Stimulated activated CD4-positive, alpha-beta T cell treated with anti-CD3 and anti-CD28 coated beads, TNF-alpha, amount 100 ng/mL, for 1 hour (primary cell): ENCODE measurements at places on chromosomes 7 and 10.

DNA sequence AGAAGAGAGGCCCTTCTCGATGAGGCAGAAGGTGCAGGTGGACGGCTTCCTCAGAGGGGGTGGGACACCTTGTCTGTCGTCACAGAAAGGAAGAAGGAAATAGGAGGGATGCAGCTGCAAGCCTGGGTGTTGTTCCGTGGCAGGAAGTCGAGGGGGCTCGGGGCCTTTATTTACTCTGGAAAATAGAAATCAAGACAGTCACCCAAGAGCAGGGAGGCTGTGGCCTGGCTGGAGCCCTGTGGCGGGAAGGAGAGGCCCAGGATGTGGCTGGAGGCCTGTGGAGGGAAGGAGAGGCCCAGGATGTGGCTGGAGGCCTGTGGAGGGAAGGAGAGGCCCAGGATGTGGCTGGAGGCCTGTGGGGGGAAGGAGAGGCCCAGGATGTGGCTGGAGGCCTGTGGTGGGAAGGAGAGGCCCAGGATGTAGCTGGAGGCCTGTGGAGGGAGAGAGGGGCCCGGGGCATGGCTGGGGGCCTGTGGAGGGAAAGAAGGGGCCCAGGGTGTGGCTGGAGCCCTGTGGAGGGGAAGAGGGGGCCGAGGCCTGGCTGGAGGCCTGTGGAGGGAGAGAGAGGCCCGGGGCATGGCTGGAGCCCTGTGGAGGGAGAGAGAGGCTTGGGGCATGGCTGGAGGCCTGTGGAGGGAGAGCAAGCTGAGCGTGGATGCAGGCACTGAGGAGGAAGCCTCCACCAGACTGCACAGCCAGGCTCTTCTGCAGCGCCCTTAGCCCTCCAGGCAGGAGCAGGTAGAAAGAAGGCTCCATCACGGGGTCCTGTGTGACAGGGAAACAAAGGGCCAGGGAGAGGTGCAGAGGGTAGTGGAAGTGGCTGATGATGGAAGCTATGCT lies 97.3 kb upstream of the SFMBT2 start:
- no peak for DNase-seq

- DNase-seq: no peak
These were observed 1.6 kb downstream of the PHTF2 start for GRCh38 chr7:77800158-77800557.

DNA sequence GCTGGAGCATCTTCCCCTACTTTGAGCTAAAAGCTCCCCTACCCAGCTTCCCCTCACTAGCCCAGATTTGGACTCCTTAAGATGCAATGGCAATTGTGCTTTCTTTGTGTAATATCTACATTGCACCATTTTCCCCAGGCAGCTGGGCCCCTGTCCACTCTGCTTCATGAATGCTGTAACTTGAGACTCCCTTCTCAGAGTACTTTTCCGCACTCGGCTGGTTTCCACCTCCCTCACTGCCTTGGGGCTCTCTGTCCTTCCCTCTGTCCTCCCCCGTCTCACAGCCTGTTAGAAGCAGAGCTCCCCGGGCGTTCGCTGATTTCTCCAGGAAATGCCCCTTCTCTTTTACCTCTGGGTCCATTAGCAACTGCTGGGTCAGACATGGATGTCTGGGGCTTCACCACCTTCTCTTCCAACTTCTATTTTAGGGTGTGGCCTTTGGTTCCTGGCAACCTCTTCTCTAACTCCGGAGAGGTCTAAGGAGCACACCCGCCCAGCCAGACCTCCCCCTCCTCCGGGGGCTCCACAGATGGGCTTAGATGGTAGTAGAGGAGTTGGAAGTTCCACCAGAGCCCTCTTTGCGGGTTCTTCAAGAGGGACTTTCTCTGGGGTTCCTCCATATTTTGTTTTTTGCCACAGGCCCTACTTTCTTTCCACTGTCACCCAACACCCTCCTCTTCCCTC lies 2.9 kb upstream of the TMEM72 start:
- no peak for DNase-seq

- DNase-seq: no peak
These were observed 7.8 kb upstream of the RBM28 start for GRCh38 chr7:128351296-128352152.

- no peak for DNase-seq
These were observed 42.4 kb upstream of the STK17A start for GRCh38 chr7:43540471-43540870.

GRCh38 chr7:113015034-113015645 lies 71.5 kb downstream of the GPR85 start:
- no peak for DNase-seq

- DNase-seq: no peak
These were observed 29.5 kb upstream of the AKAP9 start for GRCh38 chr7:91911121-91911520.

DNA sequence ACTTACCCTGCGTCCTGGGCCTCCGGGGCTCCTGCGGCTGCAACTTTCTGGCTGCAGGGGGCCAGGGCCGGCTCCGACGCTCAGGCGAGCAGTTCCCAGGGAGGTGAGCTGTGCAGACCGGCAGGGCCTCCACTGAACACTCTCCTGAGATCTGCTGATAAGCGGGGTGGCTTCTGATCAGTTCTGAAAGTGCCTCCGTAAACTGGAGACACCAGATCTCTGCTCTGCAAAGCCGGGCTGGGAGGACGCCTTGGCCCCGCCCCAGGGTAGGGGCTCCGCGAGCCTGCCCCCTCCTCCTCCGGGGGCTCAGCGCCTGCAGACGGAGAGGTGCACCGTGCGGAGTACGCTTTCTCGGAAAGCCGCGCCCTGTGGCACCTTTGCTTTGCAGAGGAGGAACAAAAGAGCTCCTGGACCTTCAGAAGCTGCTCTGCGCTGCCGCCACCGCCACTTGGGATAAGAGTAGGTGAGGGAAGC lies 141.3 kb upstream of the VKORC1L1 start:
- DNase-seq: no peak

GRCh38 chr7:141915565-141915964 lies 634 bp upstream of the OR9A4 start:
- DNase-seq: no peak

DNA sequence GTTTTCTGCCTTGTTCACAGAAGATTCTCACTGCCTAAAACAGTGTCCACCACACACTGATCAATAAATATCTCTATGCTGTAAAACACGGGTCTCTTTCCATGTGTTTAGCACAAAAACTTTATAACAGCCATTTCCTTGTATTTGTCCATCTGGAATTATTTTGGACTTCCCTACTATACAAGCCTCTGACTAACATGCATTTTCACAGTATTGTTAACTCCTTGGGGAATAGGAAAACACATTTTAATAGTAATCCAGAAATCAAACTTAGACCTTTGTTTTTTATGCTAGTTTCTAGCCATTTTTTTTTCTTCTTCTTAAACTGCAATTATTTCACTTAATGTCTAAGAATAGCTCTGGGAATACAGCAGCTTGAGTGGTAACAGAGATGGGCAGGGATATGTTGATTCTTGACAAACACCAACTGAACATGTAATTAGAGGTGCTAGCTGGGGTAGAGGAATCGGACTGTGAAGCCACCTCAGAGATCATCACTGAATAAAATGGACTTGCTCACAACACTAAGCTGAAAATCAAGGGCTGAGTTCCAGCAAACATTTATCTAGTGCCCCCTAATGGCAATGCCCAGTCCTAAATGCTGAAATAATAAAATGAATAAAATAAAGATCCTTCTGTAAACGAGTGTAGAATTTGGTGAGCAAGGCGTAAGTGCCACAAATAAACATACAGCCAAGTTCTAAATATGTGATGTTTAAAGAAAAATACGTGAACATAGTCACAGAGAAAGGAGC lies 593.1 kb downstream of the SORCS1 start:
- DNase-seq: no peak

DNA sequence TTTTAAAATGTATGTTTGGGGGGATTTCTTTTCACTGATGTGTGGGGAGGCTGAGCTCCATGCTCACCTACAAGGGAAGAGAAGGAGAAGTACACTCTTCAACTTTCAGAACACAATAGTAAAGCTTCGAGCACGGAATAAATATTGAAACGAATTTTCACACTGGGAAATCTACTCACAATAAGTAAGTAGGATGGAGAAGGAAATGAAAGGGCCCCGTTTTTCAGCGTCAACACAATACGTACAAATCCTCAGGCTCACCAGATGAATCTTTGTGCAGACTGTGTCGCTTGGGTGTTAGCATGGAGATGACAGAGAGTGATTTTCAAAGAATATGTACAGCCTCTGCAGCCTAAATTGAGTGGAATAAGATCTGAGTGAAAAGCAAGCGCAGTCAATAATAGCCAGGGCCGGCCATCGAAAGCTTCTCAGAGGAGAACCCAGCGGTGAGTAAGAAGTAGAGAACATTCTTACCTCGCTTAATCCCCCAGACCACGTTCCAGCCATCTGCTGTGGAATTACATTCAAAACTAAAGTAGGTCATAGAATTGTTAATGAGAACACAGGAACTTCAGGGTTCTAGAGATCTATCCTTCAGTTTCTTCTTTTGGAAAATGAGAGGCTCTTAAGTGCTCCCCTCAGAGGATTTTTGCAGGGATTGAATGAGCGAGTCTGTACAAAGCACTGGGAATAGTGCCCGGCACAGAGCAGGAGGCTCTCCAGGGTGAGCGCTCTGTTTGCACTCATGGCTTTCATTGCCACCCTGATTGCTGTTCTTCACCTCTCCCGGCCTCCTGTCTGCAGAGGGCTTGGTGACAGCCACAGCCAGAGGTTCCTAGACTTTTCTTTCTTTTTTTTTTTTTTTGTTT lies 292.8 kb downstream of the SFMBT2 start:
- no peak for DNase-seq

DNA sequence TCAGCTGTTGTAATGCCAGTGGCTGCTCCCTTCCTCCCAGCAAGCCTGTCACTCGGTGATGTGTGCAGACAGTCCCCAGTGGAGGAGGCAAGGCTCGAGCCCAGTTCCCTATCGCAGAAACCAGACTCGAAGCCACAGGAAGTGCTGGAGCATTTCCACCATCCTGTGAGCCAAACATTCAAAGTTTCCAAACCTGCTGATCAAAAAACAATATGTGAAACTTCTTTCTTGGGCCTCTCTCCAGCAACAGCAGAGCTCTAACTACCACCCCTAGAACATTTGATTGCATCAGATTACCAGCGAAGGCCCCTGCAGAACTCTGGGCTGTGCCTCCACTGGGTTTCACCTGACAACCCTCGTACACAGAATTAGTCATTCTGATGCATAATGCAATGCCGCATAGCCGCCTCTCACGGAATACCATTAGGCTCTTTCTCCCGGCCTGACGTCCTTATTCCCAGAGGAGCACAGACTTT lies 94.0 kb downstream of the ELMO1 start:
- DNase-seq: no peak

DNA sequence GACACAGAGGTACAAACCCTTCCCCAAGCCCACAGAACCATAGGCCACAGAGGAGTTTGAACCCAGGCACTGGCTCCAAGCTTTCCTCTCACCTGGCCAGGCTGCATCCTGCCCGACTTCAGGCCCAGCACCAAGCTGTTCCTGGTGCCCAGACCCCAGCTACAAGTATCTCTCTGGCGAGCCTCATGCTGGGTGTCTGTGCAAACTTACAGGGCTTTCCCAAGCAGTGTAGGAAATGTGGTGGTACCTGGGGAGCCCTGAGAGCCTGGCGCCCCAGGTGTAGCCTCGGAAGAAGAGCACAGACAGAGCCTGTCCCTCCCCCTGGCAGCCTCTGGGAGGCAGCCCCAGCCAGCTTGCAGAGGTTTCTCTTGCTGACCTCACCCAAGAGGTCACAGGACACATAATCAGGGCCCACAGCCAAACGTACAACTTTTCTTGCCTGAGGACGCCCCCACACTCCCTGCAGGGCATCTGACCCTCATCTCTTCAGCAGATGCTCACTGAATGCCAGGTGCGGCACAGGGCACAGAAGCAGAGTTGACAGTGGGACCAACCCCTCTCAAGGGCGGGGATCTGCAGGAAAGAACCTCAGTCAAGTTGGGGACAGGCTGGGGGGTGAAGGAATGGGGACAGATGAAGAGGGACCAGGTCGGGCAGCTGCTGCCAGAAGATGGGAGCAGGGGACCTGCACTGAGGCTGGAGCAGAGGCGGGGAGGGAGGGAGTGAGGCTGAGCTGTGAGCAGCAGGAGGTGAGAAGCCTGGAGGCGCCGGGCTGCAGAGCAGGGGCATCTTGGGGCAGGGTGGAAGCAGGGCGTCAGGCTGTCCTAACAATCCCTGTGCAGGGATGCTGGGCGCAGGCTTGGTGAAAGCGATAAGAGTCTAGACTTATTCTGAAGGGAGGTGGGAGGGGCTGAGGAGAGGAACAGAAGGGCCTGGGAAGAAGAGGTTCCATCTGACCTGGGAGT lies 16.3 kb upstream of the MYL7 start:
- no peak for DNase-seq

- DNase-seq: no peak
These were observed 44.7 kb downstream of the RBM17 start for GRCh38 chr10:6133331-6134098.

GRCh38 chr10:35545079-35545657 lies 60.0 kb upstream of the GJD4 start:
- DNase-seq: no peak

GRCh38 chr7:98404840-98405239 lies 4.0 kb upstream of the BAIAP2L1 start:
- DNase-seq: no peak

- DNase-seq: no peak
These were observed 45.8 kb downstream of the HDAC9 start for GRCh38 chr7:18541181-18541870.

GRCh38 chr7:99794585-99795502 lies 10.9 kb upstream of the CYP3A4 start:
- no peak for DNase-seq

GRCh38 chr7:70614237-70615045 lies 517.5 kb upstream of the GALNT17 start:
- no peak for DNase-seq

GRCh38 chr7:98647326-98647725 lies 30.2 kb downstream of the NPTX2 start:
- DNase-seq: no peak

- DNase-seq: no peak
These were observed 716 bp downstream of the OGA start for GRCh38 chr10:101817337-101818118.

- no peak for DNase-seq
These were observed 134.9 kb downstream of the CAMK1D start for GRCh38 chr10:12484002-12484918.

DNA sequence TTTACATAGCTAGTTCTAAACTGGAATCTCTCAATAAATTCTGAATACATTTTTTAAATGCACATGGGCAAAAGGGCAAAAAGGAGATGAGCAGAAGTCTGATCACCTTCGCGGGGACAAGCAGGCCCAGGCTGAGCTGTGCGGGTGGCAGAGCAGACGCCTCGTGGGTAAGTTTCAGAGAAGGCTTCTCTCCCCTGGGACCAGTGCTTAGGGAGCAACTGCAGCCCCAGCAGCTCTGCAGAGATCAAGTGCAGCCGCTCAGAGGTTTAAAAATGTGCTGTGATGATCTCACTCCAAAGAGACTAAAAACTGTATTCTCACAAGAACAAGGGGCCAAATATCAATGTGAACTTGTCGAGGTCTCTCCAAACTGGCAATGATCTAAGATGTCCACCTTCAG lies 264.3 kb upstream of the RNF32 start:
- DNase-seq: no peak

DNA sequence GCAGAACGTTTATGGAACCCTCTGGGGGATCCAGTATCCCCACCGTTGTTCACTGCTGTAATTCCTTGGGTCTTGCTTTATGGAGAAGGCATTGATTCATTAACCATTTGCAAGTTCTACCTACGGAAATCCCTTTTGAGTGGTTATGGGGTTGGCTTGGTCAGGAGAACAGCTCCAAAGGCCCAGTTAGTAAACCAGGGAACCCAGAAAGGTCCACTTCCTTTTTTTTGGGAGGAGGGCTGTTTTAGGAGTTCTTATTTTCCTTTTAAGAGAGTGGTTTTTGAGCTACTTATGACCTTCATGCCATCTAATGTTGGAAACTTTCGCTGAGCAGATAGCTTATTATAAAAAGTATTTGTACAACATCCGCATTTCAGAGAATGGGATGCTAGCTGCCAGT lies 1.3 kb downstream of the POR start:
- DNase-seq: no peak

- no peak for DNase-seq
These were observed 33.7 kb upstream of the ERCC6 start for GRCh38 chr10:49572594-49573114.
